Effector memory CD4-positive, alpha-beta T cell (primary cell): ENCODE measurements at places on chromosomes 3 and 15.

GRCh38 chr15:68511073-68511991 is 67.5 kb upstream of the CORO2B start:
- DNase-seq: no peak

- DNase-seq: no peak
Observed at GRCh38 chr3:37577697-37578096, 284.0 kb upstream of the CTDSPL start.

- DNase-seq: peak; percentile 15
Observed at GRCh38 chr3:113495035-113495434, 19.9 kb downstream of the SPICE1 start.

DNA sequence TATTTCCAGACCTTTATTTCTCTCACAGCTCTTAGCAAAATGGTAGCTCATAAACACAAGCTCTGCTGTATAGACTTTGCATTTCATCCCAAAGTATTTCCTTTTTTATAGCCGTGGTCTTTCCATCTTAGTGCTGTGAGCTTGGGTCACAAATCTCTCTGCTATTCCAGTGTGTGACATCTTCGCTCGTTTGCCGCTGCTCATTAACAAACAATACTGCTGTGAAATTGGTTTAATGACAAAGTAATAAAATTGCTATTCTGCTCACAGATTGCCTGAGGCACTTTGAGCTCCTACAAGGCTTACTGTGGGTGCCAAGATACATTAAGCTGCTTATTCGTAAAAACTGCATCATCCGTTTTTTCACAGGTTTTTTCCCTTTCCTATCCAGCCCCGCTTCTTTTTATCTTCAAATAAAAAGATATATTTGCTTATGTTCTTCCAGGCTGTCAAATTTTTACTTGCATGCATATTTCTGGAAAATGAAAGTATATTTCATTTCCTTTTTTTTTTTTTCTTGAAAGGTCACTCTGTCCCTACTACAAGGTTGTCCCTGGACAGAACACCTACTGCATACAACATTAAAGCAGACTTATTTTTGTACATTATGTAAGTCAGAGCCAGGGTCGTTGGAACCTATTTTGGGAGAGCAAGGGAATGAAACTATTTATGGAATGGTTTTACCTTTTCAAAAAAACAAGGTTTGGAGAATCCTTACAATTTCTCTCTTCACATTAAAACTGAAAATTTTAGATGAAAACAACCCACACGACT is 174.5 kb downstream of the MEIS2 start:
- DNase-seq: no peak

DNA sequence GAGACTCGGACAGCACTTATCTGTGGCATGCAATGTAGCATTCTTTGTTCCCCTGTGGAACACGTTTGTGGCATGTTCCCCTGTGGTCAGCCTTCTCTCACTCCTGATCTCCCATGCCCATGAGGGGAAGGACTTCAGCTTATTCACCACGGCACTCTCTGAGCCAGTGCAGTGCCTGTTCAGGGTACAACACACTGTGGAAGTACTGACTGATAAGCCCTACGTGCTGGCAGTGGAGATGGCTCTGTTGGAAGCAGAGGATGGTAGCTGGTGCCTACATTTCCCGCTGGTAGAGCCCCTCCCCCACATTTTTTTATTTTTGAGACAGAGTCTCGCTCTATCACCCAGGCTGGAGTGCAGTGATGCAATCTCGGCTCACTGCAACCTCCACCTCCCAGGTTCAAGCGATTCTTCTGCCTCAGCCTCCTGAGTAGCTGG is 43.5 kb upstream of the ETV5 start:
- DNase-seq: no peak

DNA sequence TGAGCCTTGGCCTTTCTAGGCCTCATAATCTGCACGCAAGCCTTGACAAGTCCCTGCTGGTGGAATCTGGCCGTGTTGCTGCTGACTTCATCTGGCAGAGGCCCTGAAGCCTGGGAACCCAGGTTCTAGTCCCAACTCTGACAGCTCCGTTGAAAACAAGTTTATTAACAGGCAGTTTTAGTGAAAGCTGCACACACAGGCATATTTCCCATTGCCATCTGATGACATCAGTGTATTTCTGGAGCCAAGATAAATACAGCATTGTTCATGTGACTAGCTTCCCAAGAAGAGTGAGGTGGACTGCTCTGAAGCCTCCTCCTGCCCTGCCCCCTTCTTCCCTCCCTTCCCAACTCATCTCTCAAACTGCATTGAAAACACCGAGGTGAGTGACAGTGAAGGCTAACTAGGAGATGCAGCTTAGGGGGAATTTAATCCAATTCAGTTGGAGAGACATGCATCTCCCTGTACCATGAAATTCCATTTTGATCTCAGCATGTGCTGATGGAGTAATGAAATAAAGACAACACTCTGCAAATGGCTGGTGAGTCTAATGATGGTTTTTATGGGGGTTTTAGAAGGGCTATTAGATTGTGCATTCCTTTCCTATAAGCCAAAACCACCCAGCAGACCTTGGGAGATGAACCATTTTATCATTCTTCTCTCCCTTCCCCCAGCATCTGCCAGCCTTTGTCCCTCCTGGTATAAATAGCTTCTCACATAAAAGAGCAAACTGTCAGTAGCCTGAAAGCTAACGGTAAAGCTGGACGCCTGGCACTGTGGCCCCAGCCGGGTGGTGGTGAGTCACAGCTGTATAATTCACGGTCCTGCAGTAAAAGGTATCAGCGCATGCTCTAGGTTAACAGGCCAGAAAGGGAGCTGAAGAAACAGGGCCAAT is 38.0 kb downstream of the PRICKLE2 start:
- no peak for DNase-seq

GRCh38 chr15:69820819-69821218 is 276.9 kb downstream of the TLE3 start:
- no peak for DNase-seq
